ENCODE measurements at places on chromosomes 4 and X.

DNA sequence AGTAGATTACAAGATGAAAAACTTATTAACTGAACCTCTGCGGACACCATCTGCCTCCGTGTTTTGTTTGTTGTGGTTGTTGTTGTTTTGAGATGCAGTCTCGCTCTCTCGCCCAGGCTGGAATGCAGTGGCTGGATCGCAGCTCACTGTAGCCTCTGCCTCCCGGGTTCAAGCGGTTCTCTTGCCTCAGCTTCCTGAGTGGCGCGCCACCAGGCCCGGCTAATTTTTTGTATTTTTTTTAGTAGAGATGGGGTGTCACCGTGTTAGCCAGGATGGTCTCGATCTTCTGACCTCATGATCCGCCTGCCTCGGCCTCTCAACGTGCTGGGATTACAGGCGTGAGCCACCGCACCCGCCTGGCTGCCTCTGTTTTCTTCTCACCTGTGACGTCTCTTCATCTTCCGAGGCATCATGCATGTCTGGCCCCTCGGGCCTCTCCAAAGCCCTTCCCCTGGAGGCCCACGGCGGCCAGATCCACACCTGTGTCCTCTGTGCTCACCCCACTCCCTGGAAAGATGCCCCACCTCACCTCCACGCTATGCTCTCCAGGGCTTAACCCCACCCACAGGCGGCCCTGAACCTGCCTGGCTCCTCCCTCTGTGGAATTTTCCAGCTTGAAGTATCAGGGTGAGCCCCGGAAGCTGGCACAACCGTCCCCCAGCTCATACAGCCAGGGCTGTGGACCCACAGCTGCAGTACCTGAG is 77.0 kb upstream of the MXD4 start:
- no peak for DNase-seq

DNA sequence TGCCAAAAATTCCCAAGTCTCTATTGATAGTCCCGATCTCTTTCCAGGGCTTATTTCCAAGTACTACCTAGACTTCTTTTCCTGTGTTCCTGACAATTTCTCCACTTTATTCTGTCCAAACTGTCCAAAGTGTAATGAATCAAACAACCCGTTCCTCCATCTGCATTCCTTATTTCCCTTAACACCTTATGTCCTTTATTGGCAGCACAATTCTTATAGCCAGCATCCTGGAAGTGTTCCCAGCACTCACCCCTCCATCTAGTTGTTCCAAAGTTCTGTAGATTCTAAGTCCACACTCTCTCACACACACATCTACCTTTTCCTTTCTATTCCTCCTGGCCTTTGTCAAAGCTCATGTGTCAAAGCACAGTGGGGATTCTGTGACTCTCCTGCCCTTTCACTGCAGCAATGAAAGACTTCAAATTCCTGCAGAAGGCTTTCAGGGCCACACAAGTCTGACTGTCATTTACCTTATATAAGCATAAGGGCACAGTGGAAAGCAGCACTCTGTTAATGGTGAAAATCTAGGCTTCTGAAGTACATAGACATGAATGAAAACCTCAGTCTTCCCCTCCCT is 22.1 kb downstream of the LIMCH1 start:
- no peak for DNase-seq

- DNase-seq: no peak
These were observed 172.9 kb downstream of the PTTG2 start for GRCh38 chr4:38132843-38133662.

- DNase-seq: no peak
These were observed 49.7 kb upstream of the NPNT start for GRCh38 chr4:105845559-105845958.

DNA sequence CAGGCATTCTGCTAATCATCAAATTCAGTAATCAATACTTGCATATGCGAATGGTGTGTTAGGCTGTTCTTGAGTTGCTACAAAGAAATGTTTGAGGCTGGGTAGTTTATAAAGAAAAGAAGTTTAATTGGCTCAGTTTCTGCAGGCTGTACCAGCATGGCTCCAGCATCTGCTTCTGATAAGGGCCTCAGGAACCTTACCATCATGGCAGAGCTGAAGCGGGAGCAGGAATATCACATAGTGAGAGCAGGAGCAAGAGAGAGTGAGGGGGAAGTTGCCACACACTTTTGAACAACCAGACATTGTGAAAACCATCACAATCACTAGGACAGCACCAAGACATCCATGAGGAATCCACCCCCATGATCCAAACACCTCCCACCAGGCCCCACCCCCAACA is 344.7 kb upstream of the FAM241A start:
- DNase-seq: no peak

DNA sequence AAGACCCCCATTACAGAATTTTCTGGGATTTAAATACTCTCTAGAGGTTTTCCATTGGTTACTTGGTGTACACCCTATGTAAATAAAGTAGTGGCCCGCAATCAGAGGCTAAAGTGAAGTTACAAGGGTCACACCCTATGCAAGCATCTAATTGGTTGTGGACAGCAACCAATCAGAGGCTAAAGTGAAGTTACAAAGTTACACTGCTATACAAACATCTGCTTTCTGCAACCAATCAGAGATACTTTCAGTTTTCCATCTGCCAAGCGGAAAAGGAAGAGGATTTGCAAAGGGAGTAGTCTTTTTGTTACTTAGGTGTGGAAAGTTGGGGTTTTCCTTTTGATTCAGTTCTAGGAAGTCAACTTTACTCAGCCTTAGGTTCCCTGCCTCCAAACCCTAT is 2.0 kb upstream of the ATRX start:
- no peak for DNase-seq

- no peak for DNase-seq
These were observed 360.0 kb upstream of the CXorf51A start for GRCh38 chrX:147174591-147174990.

DNA sequence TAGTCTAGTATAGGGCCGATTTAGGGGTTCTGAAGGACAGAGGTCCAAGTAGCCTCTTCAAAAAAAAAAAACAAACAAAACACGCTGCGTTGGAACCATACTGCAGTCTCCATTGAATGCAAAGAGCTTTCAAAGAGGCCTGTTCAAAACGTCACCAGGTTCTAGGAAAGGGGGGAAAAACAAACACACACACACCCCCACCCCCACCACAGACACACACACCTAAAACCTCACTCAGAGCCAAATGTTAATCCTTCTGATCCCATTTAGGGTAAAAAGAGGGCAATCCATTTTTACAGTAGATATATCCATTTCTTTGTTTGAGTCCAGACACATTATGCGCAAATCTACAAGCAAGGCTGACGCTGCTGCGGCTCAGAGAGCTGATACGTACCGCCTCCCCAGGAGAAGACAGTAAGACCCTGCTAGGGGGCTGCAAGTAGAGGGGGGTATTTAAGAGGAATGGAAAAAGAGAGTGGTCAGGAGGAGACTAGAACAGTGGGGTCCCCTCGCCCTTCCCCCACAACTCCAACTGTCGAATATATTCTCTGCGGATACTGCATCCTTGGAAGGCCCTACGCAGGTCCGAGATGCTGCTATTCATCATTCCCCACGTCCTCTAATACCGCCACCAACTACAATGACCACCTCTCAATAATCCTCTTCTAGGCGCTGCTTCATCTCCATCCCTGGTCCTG is 1.3 kb downstream of the NKRF start:
- no peak for DNase-seq

DNA sequence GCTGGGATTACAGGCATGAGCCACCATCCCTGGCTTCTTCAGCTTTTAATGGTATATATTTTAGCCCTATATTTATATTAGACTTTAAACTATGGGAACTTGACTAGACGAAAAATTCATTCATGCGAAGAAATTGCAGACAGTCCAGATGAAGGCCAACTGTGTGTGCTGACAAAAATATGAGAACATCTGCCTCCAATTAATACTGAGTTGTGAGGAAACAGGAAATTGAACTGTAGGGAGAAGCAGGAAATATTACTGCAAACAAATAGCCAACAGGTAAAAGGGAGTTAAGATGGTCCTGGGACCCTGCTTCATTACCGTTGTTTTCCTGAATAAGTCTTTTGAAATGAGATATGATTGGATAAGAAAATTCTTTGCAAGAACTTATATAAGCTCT is 26.3 kb downstream of the MGARP start:
- no peak for DNase-seq

DNA sequence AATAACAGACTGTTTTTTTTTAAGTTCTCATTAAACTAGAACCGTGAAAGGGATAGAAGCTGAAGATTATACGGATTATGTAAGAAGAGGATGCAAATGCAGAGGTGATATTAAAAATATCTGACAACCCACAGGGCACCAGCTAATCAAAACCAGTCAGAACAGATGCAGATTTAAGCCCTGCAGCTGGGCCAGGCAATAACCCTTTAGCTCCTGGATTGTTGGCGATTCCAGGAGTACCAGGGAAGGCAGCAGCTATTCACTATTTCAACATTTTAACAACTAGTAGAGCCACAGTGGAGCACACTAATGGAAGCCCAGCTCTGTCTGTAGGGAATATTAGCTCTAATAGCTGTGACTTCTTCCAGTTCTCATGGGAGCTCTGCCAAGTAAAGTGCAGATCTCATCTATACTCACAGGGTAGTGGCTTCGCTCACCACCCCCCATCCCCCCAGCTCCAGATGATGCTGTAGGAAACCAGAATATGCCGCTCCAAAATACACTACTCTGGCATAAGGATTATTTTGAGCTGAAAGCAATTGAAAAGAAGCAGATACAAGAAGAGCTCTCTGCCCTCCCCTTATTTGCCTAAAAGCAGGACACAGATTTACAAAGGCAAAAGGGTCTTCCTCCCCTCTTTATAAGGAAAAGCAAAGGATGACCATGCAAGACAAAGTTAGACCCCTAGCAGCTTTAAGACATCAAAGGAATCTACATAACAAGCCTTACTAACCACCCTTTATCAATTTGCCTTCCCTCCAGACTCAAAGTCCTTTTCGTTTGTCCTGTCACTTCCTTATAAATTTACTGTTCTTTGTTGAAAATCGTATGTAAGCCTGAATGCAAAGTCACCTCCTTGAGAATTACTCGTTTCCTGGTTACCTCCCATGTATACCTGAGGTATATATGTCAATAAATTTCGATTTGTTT is 13.7 kb downstream of the SCD5 start:
- DNase-seq: no peak

- no peak for DNase-seq
These were observed 654 bp upstream of the STS start for GRCh38 chrX:7146703-7147412.

DNA sequence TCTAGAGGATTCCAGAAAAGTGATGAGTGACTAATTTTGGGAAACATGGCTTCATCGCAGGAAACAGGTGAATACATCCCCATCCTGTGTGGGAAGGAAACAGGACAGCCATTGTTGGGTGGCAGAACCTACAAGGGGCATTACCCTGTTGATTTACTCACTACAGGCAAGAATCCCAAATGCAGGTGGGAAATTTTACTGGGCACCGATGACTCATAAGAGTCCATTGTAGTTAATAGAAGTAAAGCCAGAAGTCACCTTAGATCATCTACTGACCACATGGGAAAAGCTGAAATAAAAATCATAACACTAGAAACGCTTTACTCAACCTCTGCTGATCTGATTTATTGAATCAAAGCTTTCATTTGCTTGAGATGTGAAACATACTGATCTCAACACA is 136.4 kb downstream of the TRIML1 start:
- no peak for DNase-seq

GRCh38 chrX:29851857-29852605 is 363.3 kb upstream of the MAGEB2 start:
- no peak for DNase-seq

DNA sequence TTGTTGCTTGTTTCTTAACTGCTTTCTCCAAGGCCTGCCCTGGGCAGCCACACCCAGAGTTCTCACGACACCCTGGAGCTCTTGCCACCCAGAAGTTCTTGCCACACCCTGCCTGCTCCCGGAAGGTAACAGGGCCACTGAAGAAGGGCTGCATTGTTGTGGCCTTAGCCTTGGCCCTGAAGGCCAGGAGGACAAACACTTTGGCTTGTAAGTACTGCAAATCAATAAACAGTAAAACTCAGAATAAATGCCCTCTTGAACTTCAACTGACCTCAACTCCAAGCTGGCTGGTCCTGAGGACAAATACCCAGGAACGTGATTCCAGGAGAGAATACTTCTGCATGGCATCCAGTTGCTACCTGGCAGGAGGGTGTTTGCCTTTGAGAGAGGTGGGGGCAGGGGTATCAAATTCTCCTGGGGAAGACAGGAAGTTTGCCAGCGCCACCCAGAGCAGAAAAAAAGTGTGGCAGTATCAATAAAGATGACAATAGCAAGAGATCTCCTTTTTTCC is 54.1 kb downstream of the TLR10 start:
- DNase-seq: no peak

DNA sequence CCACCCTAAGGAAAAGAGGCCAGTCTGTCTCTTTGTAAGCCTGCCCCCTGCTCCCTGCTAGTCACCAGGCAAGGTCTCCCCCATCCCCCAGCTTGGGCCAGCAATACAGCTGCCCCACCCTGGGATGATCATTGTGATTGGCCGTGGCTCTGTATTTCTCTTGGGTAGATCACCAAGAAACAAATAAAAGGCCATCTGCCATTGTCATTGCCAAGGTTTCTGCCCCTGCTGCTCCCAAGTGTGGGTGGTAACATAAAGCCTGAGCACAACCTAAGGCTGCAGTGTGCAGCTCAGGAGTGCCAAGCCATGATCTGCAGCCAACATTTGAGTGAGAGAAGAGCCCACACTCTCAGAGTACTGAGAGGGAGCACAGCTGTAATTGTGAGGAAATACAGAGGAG is 241.0 kb upstream of the POF1B start:
- no peak for DNase-seq

GRCh38 chr4:150750824-150751223 is 168.9 kb downstream of the MAB21L2 start:
- no peak for DNase-seq

GRCh38 chrX:14616301-14616700 is 87.0 kb downstream of the GLRA2 start:
- DNase-seq: no peak

GRCh38 chr4:168622600-168622999 is 125.7 kb downstream of the PALLD start:
- DNase-seq: no peak

DNA sequence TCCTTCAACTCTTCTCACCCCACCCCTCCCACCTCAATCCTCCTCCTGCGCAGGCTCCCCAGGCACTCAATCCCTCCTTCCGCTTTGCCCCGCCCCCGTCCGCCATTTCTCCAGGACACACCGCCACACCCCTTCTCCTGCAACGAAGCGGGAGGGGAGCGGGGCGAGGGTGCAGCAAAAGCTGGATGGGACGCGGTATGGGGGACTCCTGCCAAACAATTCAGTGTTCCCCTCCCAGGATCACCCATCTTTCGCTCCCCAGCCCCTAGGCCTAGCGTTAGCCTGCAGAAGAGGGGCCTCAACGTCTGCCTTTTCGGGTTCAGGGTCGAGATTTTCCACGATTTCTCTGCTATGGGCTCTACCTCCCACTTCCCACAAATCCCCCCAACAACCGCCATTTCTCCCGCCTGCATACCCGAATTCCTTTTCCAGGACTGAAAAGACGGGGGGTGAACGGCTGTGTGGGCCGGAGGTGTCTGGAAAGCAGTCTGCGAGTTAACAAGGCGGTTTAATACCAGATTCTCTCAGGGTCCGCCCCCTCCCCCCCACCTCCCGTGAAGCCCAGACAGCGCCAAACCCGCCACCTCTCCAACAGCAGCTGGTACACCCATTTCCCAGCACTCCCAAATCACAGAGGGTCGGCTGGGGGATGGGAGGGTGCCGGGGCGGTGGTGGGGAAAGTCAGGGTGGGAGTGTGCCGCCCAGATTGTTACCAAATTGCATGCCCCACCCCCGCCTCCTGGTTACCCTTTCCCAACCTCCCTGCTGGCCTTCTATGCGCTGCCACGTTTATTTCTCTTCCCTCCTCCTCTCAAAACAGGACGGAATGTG is 774 bp downstream of the ARMCX2 start:
- DNase-seq: peak; percentile 49

All from stimulated activated CD4-positive, alpha-beta T cell treated with anti-CD3 and anti-CD28 coated beads, TNF-alpha, amount 100 ng/mL, for 24 hours (primary cell).